Mucosa of gallbladder (tissue), 1 donor: ENCODE measurements at places on chromosomes 16 and 17. TPM values are rescaled to one million over a fixed set of nuclear protein-coding genes. Genes with fewer than 3 reads are reported as not detected.

The WSB1 gene
- 177 TPM for total RNA-seq

The KREMEN2 gene
- total RNA-seq: not detected

The AANAT gene
- not detected for total RNA-seq

The NPIPA8 gene
- total RNA-seq: 1.5 TPM

The SLC38A8 gene
- total RNA-seq: not detected

The CYGB gene
- 14.7 TPM for total RNA-seq

The CDK3 gene
- total RNA-seq: 11.9 TPM

The TNFRSF13B gene
- total RNA-seq: 0.32 TPM

The LRRC75A gene
- total RNA-seq: 7.0 TPM

The WFDC1 gene
- total RNA-seq: 92.6 TPM

The CCL7 gene
- total RNA-seq: not detected

The NT5M gene
- total RNA-seq: 3.2 TPM

The EIF4A3 gene
- 57.9 TPM for total RNA-seq

The KCNH6 gene
- not detected for total RNA-seq

The KATNB1 gene
- 23.4 TPM for total RNA-seq

The ATF7IP2 gene
- total RNA-seq: 13.6 TPM

The NPIPB9 gene
- not detected for total RNA-seq

The TBC1D3C gene
- total RNA-seq: not detected

The SCNN1G gene
- total RNA-seq: 0.09 TPM

The COPZ2 gene
- 39.3 TPM for total RNA-seq

The PTX4 gene
- 0.14 TPM for total RNA-seq

The PIMREG gene
- 1.4 TPM for total RNA-seq

The SLC47A1 gene
- 15.4 TPM for total RNA-seq

The ZFP3 gene
- total RNA-seq: 8.7 TPM

The NUPR1 gene
- 44.9 TPM for total RNA-seq

The ITGA2B gene
- total RNA-seq: 2.9 TPM

The KCTD11 gene
- total RNA-seq: 15.3 TPM

The MSI2 gene
- total RNA-seq: 133 TPM
